GM10248 (cell line): ENCODE measurements at places on chromosomes 4 and X.
A peak's percentile ranks its signal among the peaks of the same experiment; 100 is the strongest.

DNA sequence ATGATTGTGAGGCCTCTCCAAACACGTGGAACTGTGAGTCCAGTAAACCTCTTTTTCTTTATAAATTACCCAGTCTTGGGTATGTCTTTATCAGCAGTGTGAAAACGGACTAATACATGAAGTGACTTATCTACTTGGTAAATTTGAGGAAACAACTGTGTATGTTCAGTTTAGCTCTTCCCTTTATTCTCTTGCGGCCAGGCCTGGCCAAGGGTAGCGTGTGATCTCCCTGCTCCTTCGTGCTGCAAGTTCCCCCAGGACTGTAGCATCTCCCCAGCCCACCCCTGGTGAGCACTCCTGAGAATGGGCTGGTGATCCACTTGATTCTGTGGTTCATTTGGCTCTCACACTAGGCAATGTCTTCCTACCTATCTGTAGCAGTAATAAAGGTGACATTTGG, 53.2 kb upstream of the CHRNA9 start:
- no peak for DNase-seq

DNA sequence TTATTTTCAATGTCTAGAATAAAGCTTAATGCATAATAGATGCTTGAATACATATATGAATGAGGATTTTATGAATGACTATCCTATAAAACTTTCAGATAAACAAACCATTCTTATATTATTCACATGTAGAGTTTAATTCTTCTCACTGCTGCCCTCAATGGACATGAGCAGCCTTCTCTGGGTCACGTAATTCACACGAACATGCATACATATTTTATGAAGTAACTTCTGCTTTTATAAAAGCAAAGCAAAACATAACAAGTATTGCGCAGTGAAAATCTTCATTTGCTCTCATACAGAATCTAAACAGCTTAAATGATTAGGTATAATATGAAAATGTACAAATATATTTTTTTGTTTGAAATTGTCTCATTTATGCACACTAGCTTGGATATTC, 116.7 kb downstream of the TMA16 start:
- no peak for DNase-seq

- peak; percentile 14 for DNase-seq
These were observed 130.2 kb downstream of the AMELX start for GRCh38 chrX:11423362-11423818.

- no peak for DNase-seq
These were observed 415.4 kb downstream of the MAGEB5 start for GRCh38 chrX:26631385-26631784.

- DNase-seq = no peak
These were observed 20.8 kb upstream of the FAM13A start for GRCh38 chr4:89077761-89078160.

DNA sequence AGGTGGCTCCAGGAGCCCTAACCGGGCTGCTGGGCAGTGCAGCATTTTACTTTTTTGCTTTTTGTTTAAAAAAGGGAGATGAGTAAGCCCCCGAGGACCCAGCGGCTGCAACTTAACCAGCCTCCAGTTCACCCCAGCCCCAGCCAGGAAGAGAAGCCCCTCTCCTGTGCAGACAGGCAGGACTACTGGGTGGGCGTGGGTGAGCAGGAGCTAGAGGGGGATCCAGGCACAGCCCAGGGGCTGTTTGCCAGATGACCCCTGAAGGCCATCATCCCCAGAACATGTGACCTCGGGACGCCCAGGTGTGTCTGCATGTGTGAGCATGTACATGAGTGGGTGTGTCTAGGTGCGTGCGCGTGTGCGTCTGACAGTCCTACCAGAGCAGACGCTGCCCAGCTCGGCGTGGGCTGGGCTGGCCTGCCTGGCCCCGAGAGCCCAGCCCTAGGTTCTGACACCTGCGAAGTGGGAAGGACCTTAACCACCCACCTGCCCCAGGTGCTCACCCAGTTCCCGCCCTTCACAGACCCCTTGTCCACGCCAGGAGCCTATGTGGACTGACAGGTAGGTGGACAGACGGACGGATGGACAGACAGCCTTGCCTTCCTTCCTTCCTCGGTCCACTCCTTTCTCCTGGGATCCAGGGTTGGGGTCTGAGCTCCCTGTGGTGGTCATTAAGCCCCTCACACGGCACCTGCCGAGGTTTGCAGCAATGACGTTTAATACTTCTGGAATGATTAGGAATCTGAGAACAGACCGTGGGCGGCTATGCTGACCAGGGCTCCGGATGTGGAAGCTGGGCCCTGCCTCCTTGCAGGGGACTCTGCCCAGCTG, 7.8 kb upstream of the HAUS3 start:
- no peak for DNase-seq

GRCh38 chr4:63620271-63620670, 789.0 kb downstream of the TECRL start:
- no peak for DNase-seq
